ENCODE measurements at places on chromosomes 7 and 10.

DNA sequence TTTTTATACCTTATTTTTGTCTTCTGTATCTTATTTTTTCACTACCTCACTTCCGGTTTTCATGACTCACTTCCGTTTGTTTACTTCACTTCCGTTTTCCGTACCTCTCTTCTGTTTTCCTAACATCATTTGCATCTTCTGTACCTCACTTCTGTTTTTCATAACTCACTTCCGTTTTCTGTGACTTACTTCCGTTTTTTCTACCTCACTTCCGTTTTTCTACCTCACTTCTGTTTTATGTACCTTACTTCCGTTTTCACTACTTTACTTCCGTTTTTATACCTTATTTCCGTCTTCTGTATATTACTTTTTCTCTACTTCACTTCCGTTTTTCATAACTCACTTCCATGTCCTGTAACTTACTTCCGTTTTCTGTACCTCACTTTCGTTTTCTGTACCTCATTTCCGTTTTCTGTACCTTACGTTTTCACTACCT lies 492.5 kb upstream of the AKR1E2 start:
- DNase-seq, result no peak

GRCh38 chr10:44415121-44415520 lies 30.2 kb upstream of the CXCL12 start:
- DNase-seq, result no peak

DNA sequence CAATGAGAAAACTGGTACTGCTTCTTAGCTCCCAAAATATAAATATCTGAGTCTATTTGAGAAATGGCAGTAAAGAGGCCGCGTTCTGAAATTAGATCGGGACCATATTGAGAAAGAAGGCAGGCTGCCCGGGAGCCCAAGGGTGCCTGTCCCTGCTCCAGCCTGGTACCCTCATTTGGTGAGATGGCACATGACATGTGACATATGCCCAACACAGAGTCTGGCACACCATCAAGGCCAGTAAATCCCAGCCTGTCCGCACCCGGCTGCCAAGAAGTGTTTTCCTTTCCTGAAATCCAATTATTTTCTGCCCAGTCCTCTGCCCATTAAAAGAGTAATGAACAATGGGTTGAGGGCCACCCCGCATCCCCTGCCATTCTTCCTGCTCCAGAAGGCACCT lies 66.4 kb downstream of the CDH23 start:
- DNase-seq, result no peak

DNA sequence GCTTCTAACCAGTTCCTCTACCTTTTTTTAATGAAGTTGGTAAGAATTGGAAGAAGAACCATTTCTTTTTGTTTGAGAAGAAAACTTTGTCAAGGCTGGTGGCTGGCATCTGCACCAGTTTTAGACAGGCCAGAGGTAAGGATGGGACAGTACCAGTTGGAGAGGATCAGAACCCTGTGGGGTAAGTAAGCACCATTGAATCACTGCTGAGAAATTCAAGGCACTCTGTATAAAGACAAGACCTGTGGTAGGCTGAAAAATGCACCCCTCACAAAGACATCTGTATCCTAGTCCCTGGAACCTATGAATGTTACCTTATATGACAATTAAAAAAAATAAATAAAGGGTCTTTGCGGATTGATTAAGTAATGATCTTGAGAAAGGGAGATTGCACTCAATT lies 166.7 kb upstream of the NRP1 start:
- DNase-seq, result no peak

DNA sequence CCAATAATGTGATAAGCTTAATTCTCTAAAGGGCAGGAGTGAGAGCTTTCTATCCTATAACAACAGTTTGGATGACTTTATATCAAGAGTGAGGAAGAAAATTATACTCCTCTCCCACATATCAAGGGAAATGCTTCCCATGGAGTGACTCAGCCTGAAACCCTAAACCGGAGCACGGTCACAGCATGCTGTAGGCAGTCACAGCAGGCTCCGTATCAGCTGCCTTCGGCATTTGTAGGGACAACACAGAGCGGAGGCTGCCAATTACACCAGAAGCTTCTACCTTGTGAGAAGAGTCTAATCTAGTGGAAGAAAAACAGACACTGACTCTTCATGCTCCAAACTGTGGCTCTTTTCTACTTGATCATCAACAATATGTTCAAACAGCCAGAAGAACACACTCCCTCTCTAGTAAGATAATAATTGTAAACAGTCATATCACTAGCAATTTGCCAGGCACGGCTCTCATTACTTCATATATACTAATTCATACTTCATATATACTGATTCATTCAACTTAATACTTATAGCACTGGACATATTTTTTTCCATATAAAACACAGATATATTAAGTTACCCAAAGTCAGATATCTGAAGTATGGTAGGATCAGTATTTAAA lies 65.9 kb downstream of the DGKB start:
- DNase-seq, result no peak

DNA sequence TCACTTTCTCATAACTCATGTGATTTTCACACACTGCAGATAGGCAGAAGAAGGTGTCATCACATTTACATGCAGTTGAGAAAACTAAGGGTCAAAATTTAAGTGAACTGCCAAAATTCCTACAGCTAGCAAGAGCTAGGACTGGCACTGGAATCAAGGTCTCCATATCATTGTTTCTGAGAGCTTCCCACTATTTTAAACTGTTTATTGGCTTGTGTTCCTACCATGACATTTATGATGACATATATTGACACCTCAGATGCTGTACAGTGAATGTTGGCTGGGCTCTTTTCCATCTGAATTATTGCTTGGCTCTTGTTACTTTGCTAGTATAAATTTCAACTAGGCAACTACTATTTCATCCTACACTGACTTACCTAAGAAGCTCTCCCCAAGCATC lies 2.0 kb downstream of the THSD7A start:
- DNase-seq, result no peak

GRCh38 chr10:126126023-126126422 lies 229.7 kb downstream of the FANK1 start:
- DNase-seq, result no peak

GRCh38 chr7:41930538-41931262 lies 227.8 kb upstream of the INHBA start:
- DNase-seq, result no peak

- no peak for DNase-seq
These were observed 1226.7 kb upstream of the LRRN3 start for GRCh38 chr7:109864230-109864629.
